Stimulated activated CD4-positive, alpha-beta T cell treated with anti-CD3 and anti-CD28 coated beads, Interleukin-1b, Interleukin-23, amount 100 ng/mL, for 4 hours (primary cell): ENCODE measurements at places on chromosomes 5 and 9.

GRCh38 chr9:111099199-111100008 is 61.1 kb upstream of the LPAR1 start:
- DNase-seq = no peak

GRCh38 chr9:115978091-115978490 is 175.5 kb upstream of the PAPPA start:
- no peak for DNase-seq

DNA sequence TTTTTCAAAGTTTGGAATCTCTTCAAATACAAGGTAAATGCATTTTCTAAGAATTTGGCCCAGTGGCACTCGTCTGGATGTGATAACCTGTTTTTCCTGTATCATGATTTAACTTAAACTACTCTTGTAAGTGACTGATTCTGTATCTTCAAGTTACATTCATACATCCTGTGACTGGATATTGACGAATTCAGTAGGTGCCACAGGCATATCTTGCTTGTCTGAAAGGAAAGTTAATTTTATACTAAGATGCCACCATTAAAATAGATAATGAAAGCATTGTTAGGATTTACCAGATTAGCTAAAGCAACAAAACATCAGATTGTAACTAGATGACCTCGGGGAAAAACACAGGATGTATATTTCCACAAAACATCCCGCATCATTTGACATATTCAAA is 175.3 kb upstream of the ZNF608 start:
- DNase-seq = no peak

DNA sequence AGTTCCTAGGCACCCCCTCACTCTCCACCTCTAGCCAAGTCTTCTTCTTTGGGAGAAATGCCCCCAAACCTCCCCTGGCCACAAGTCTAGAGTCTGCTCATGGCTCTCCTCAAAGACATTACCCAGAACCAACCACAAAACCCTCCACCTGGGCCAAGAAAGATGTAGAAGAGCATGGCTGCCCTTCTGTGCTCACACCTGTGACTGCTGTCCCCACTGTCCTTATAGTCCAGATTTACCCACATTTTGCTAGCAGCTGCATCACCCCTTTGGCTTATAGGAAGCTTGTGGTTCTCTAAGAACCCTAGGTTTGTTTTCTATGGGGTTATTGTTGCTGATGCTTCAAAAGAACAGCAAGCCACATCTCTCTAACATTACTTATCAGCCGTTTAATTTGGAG is 6.1 kb upstream of the GABBR2 start:
- DNase-seq = no peak

DNA sequence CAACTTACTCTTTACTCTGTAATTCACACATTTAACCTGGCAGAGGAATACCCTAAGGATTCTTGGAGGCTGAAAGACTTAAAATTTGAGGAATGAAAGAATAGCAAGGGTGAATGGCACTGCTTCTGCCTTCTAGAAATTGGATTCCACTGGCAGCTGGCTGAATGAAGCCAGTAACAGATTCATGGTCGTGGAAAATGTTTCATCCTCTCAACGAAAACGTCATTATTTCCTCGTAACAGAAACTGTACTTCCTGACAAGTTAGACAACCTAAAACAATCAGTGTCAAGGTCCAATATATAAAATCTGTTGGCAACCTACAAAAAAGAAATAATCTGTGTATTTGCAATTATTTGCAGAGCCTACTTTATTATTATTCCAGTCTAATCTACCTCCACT is 39.7 kb downstream of the BNC2 start:
- DNase-seq = no peak

- no peak for DNase-seq
Measured at GRCh38 chr5:14510156-14510734, 71.3 kb upstream of the OTULINL start.
